SK-N-SH (cell line): ENCODE measurements at places on chromosomes 13 and 19.
A peak's percentile ranks its signal among the peaks of the same experiment; 100 is the strongest.

- DNase-seq = peak; percentile 52
These were observed 47.7 kb upstream of the UQCRFS1 start for GRCh38 chr19:29260477-29261317.

DNA sequence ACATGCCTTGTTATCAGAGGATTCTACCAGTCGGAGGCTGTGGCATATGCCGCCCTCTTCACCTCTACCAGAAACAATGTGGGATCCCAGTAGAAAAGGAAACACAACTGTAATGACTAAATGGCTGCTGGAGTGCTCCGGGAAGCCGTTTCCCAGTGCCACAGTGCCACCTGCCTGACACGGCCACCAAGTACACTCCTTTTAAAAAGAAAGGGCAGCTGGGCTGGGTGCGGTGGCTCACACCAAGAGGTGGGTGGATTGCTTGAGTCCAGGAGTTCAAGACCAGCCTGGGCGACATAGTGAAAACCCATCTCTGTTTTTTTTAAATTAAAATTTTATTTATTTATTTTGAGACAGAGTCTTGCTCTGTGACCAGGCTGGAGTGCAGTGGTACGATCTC lies 67.3 kb downstream of the TRPM4 start:
- peak; percentile 66 for DNase-seq

DNA sequence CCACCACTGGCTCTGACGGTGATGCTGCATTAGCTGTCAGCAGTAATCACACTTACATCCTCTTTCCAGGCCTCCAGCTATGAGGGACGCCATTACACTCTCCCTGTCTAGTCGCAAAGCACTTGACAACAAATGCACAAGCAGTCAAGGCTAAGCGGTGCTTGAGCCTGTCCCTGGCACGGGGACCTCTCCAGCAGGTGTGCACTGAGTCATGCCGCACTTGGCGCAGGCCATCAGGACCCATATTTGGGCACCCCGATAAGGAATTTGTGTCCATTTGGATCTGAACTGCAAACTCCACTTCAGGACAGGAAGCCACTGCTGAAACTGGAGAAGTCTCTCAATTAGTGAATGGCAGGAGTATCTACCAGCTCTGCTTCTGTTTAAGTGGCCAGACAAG lies 301.9 kb upstream of the OBI1 start:
- no peak for DNase-seq

DNA sequence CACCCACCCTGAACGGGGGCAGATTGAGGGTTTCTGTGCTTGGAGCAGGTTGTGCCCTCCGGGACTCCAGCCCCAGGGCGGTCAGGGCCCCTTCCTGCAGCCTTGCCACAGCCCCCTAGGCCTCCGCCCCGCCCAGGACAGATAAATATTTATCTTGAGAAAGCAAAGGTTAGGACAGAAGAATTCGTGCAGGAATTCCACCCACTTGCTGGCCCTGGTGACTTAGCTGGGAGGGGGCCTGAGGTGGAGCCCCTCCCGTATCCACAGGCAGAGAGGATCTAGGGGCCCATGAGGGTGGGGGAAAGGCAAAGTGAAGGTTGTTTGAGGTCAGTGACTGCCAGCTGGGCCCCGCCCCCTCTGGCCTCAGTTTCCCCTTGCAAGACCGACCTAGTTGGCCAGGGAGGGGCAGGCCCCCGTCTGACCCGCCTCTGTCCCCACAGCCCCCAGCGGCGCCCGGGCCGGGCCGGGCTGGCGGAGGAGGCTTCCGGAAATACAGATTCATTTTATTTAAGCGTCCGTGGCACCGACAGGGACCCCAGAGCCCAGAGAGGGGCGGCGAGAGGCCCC lies 5.2 kb downstream of the MIDN start:
- DNase-seq = no peak

DNA sequence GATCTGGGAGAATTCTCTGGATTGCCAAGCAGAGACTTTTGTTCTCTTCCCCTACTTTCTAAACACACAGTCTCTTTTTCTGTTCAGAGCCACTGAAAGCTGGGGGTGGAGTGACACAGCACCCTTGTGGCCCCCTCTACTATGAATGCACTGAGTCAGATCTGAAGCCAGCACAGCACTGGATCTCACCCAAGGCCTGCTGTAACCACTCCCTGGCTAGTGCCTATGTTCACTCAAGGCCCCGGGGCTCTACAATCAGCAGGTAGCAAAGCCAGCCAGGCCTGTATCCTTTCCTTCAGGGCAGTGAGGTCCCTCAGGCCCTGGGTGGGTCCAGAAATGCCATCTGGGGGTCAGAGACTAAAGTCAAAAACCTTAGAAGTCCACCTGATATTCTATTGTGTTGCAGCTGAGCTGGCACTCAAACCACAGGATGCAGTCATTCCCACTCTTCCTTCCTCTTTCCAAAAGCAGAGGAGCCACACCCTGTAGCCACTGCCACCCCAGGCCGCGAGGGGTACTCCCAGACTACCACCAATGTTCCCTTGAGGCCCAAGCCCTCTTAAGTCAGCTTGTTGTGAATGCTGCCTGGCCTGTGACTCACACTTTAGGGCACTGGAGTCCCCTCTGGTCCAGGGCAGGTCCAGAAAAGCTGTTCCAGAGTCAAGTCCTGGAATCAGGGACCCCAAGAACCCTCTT lies 110.1 kb upstream of the RXFP2 start:
- no peak for DNase-seq

- DNase-seq = peak; percentile 63
These were observed 3.6 kb upstream of the CD37 start for GRCh38 chr19:49331616-49332055.

DNA sequence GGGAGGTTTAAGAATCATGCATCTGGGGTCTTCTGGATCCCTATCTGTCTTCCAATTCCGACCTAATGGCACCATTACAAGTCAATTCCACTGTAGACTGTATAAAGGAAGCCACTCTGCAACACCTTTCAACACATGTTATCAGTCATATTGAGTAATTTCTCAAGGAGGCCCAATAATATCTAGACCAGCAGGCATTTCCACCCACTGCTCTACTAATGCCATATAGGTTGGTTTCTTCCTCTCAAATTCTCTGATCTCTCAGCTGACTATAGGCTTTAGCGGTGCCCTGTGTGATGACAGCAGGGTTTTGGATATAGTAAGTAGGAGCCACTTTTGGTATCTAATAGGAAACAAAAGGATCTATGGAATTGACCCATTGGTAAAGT lies 12.4 kb upstream of the ITM2B start:
- no peak for DNase-seq

- DNase-seq = no peak
These were observed 39.6 kb downstream of the COL4A2 start for GRCh38 chr13:110346661-110347067.

DNA sequence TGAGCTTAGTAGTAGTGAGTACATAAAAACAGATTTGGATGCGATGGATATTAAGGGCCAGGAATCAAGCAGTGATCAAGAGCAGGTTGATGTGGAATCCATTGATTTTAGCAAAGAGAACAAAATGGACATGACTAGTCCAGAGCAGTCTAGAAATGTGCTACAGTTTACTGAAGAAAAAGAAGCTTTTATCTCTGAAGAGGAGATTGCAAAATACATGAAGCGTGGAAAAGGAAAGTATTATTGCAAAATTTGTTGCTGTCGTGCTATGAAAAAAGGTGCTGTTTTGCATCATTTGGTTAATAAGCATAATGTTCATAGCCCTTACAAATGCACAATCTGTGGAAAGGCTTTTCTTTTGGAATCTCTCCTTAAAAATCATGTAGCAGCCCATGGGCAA lies 11.4 kb downstream of the CHAMP1 start:
- DNase-seq = no peak

DNA sequence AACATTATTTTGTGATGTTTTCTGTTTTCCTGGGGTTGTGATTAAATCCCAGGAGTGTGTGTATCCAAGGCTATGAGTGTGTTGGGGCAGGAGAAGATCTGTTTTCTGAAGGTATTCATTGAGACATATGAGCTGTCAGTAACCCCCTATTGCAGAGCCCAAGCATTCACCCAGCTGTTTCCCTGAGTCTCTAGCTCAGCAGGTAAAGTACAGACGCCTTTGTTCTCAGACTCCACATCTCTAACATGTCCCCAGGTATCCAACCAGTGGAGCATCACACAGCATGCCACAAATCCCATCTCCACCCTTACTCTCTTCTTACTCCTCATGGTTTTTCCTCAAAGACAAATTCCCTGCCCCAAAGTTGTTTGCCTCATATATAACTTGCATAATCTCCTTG lies 213.6 kb downstream of the PCDH20 start:
- DNase-seq = no peak

- DNase-seq = no peak
These were observed 107.5 kb downstream of the CYSLTR2 start for GRCh38 chr13:48761256-48761655.

GRCh38 chr19:27794494-27795042 lies 1418.4 kb downstream of the UQCRFS1 start:
- DNase-seq = no peak

GRCh38 chr19:8004723-8005513 lies 523 bp downstream of the ELAVL1 start:
- DNase-seq = peak; percentile 78

DNA sequence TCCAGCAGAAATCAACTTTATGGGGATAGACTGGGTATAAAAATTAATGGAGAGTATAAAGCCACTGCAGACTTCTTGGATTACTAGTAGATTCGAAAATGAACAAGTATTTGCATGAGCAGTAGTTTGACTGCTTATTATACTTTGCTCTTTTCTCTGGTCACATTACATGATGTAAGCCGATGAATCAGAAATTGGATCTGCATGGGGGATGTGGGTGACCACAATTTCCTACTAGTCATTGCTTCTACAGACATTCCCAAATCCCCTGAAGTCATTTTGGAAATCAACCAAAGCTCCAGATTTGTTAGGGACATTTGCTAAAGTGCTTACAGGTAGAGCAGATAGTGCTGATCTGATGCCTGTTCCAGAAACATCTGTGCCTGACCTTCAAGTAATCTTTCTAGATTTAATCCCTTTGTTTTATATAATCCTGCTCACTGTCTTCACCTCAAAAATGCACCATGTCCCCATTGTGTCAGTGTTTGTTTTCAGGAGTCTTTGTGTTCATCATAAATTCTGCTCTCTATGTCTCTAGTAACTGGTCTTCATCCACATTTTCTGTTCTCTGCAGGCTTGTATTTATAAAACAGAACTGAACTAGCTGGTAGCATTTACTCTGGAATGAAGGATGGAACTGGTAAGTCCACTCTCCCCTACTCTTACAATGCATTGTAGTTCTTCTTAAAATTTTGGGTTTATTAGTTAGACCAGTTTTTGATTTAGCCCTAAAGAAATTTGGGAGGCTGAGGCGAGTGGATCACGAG lies 201.5 kb upstream of the CSNK1A1L start:
- DNase-seq = no peak

- DNase-seq = no peak
These were observed 2.4 kb upstream of the NFIC start for GRCh38 chr19:3363841-3364500.

DNA sequence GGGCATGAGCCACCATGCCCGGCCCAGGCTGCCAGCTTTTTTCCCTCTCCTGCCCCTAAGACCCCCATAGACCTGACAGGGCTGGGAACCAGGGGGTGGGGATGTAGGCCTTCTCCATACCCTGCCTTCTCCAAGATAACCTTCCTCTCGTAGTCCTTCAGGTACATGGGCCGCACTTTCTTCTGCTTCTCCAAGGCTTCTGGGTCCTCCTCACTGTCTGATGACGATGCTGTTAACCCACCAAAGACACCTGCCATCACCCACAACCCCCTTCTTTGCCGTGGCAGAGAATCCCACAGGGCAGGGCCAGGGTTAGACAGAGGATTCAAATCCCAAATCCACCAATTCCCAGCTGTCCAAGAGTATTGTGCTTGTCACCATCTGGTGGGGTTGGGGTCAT lies 3.2 kb downstream of the KRI1 start:
- no peak for DNase-seq

DNA sequence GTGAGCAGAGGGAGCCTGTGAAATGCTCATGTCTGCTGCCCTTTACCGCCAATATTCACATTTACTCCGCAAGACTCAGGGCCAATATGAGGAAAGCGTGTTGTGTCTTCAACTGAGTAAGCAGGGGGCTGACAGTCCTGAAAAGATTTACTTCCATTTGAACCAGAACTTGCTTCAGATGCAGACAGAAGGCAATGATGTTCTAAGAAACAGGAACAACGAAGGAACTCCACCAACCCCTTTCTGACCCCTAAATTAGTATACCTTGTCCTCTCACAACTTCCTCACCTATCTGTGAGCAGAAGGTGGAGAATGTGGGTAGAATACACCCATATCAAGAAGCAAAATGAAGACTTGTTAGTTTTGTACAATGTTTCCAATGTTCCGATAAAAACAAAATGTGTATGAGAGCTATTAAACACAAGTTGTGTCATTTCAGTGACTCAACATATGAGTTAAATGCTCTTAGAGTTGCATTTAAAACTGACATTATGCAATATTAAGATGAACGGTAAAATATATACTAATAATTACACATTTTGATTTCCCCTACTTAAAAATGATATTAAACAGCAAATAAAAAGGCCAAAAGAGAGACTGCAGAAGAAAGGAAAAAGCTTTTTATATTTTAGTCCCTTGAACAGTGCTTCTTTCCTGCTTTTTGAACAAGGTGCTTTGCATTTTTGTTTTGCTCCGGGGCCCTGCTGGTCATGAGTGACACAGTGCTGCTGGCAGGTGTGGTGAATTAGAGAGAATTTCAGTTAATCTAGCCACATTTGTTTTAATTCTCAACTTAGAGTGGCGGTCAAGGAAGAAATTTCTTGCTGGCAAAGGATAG lies 16.0 kb downstream of the TMEM272 start:
- DNase-seq = no peak

- no peak for DNase-seq
These were observed 89.3 kb downstream of the TM9SF2 start for GRCh38 chr13:99590519-99591011.

- DNase-seq = no peak
These were observed 120.5 kb downstream of the SLC7A1 start for GRCh38 chr13:29474991-29475390.

- DNase-seq = no peak
These were observed 28.0 kb downstream of the CARS2 start for GRCh38 chr13:110677731-110678545.

DNA sequence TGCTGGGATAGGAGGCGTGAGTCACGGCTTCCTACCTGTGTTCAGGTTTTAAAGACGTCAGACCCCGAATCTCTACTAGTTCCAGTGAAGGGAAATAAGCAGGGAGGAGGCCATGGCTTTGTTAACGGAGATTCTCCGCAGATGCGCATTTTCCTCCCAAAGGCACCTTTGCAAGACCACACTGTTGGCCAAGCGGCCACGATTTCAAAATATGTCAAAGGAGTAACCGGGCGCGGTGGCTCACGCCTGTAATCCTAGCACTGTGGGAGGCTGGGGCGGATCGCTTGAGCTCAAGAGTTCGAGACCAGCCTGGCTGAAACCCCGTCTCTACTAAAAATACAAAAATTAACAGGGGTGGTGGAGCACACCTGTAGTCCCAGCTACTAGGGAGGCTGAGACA lies 21.9 kb downstream of the ZNF763 start:
- DNase-seq = no peak

GRCh38 chr13:42607546-42607945 lies 33.6 kb downstream of the TNFSF11 start:
- DNase-seq = no peak

DNA sequence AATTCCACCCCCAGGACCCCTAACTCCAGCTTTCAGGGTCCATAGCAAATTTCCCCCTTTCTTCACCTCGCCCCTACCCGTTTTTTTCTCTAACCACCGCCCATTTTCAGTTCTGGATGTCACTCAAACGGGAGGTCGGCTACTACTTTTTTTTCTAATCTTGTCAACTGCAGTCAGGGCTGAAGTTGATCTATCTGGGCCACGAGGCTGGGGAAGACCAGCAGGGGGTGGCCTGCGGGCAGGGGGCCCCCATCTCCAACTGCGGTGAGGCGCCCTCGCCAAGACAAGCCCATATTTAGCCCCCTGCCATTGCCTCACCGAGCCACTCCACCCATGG lies 748 bp downstream of the LHFPL6 start:
- no peak for DNase-seq

- peak; percentile 78 for DNase-seq
These were observed 14.5 kb downstream of the PPFIA3 start for GRCh38 chr19:49133621-49134454.
